ENCODE measurements at places on chromosomes 2 and 18.

GRCh38 chr18:48193521-48194492 is 215.4 kb downstream of the ZBTB7C start:
- no peak for DNase-seq

DNA sequence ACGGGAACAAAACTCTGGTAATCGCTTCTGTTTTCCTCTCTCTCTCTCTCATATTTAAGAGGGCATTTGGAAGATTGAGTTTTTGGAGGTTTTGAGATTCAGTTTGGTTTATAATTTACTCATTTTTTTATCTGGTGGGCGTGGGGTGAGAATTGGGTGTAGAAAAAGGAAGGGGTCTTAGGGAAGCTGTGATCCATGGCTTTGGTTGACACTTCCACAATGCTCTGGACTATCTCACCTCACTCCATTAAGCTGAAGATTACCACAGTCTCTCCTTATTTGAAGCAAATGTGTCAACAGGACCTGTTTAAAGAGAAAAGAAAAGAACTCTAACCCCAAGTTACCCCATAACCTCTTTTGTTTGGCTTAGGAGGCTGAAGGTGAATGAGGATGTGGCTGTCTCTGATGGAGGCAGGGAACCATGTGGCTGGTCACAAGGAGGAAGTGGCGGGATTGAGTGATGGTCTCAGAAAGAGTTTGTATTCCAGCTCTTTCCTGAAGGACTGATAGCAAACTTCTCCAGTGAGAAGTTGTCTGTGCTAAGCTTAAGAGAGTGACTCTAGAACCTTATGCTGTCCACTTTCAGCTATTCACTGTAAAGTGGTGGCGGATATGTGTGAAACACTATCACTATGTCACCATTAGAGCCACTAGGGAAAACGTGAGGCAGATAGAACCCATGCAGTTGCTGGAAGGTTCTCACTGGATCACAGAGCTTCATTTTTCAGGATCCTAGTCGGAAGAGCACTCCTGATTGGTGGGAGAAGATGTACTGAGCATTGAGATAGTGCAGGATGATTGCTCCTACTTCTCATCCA is 934 bp downstream of the ZNF804A start:
- no peak for DNase-seq

DNA sequence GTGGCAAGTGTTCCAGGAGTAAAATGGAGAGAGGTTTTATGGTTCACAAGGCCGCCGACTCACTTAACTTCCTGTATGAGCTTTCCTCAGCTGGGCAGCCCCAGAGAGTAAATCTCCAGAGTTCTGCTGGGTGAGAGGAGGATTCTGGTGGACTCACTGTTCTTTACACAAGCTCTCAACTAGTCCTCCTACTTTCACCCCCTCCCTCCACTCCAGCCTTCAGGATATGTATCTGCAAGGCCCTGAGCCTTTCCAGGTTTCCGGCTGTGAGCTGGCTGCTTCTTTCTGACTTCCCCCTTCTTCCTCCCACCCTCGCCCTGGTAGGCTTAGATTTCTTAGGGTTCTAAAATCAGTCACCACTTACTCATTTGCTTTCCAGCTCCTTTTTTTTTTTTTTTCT is 34.0 kb downstream of the EML6 start:
- DNase-seq: no peak

DNA sequence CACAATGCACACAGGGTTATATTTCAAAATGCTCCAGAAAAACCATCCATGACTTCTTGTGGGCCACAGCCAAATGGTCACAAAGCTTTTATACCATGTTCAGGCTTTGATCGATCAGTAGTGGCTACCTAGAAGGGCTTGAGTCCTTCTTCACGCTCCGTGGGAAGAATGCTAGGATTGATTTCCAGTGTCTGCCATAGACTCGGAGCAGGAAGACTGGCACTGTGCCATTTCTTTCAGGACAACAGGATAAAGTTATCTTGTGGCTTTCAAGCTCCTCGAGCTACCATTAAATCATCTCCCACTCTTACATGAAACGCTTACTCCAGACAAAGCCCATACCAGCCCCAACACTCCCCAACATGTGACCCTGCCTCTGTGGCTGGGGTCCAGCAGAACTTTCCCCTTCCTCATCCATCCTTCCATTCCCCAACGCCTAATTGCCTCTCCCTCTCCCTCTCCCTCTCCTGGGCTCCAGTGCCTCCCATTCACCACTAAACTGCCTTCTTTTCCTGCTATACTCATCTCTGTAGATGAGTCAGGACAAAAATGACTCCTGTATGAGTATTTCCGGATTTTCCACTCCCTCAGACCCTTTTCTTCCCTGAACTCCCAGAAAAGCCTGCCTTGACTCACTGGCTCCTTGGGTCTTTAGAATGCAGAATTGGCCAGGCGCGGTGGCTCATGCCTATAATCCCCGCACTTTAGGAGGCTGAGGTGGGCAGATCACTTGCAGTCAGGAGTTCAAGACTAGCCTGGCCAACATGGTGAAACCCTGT is 40.9 kb downstream of the ADD2 start:
- no peak for DNase-seq

DNA sequence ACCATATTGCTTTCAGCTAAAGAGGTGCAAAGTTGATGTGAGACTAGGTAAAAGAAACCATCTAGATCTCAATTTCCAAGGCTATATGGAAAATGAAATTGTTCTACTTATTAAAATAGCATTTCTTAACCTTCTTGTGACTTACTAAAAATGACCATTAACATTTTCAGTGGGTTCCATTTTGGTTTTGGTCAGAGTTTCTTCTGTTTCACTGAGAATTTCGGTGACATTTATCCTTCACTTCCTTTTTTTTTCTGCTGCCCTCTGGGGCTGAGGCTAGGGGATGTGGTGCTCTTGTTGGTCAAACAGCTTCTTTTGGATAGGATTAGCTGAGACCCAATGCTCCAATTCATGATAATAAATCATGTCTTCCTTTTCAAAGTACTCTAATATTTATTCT is 44.3 kb upstream of the REL start:
- DNase-seq: no peak

DNA sequence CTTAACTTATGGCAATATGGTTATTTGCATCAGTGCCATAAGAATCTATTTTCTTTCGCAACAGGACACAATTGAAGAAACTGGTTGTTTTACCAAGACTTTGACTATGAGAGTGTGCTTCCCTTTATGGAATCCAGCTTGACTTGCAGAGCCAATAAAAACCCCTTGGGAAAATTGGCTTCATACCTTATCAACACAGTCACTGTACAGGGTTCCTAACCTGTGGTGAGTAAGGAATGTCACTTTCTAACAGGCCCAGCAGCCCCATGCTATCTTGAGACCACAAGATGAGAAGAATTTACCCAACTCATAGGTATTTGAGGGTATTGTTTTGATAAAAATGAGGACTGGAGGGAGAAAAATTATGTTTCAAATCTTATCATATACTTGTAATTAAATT is 418.5 kb upstream of the MAP2 start:
- DNase-seq: no peak

- no peak for DNase-seq
These were observed 446.8 kb upstream of the GCFC2 start for GRCh38 chr2:76157531-76157930.

GRCh38 chr2:165294912-165295311 is 55.7 kb downstream of the SCN2A start:
- DNase-seq: no peak

GRCh38 chr2:8453904-8454302 is 228.0 kb upstream of the ID2 start:
- no peak for DNase-seq

DNA sequence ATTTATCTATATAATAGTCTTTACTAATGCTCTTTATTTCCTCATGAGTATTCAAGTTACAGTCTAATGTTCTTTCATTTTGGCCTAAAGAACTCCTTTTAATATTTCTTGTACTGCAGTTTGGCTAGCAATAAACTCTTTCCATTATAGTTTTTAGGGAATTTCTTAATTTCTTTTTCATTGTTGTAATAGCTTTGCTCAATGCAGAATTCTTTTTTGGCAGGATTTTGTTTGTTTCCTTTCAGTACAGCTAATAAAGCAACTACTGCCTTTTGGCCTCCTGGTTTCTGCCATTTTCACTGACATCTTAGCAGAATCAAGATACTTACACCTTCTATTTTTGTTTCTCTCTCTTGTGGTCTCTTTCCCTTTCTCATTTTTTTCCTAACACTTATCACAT is 390.4 kb upstream of the RGPD4 start:
- no peak for DNase-seq

GRCh38 chr2:66387016-66387753 is 47.7 kb upstream of the MEIS1 start:
- no peak for DNase-seq

All from activated CD8-positive, alpha-beta memory T cell treated with anti-CD3 and anti-CD28 coated beads for 1 hour (primary cell).